Aorta (tissue), 5 donors: ENCODE measurements at places on chromosomes 6 and 20. TPM values are rescaled to one million over a fixed set of nuclear protein-coding genes. Genes with fewer than 3 reads are reported as not detected.

DNA sequence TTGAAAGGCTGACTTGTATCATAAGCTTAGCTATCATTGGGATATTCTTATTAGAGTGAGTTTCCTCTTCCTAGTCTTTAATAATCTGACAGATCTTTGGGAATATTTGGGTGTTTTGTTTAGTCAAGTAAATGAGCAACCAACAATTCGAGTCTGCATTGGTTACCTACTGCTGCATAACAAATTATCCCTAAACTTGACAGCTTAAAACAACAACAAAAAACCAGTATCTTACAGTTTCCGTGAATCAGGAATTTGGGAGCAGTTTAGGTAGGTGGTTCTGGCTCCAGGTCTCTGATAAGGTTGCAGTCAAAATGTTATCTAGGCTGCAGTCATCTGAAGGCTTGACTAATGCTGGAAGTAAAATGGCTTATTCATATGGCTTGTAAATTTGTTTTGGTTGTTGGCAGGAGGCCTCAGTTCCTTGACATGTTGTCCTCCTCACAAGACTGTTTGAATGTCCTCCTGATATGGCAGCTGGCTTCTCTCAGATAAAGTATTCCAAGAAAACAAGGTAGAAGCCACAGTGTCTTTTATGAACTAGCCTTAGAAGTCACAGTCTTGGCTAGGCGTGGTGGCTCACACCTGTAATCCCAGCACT, 7.2 kb downstream of the GTF3C6 start:
- H3K4me1 ChIP-seq = no peaks in the 10 kb centered on the region
- no peaks in the 10 kb centered on the region for H3K27me3 ChIP-seq
- H3K27ac ChIP-seq = no peak overlapping the region
- H3K4me3 ChIP-seq = no peak overlapping the region

DNA sequence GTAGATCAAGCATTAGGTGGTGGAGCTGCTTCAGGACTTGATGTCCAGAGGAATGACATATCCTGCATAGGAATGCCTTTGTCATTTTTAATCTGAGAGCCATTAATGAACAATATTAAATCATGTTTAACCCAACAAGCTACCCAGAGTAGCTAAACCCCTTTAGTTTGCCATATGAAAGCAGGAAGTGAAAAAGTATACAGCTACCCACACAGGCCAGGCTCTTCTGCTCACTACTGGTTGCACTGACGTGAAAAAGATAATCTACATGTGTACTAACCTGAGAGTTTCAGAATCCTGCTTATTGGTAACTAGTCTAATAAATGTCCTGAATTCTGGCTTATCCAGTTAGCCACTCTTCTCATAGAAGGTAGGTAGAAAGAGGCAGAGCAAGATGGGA, 19.9 kb downstream of the GLYATL3 start:
- H3K27ac ChIP-seq = no peak overlapping the region
- no peak overlapping the region for H3K4me3 ChIP-seq
- no peaks in the 10 kb centered on the region for H3K4me1 ChIP-seq
- H3K27me3 ChIP-seq = no peaks in the 10 kb centered on the region
- no peak for DNase-seq

DNA sequence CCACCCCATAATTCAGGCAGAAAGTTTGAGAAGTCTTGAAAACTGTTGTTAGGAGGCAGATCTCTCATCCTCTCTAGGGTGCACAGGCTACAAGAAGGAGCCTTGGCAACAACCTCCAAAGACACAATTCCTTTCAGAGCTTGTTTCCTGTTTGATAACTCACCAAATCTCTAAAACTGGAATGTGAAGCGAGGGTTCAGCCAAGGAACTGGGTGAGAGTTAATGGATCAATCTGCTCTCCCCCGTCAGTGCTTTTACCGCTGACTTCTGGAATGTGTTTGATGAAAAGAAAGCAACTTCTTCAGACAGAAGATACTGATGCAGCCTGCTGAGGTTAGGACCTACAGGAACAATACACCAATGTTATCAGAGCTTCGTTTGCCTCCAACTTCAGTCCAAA, 171.8 kb upstream of the BMP2 start:
- H3K4me1 ChIP-seq = peaks cover 2% of the 10 kb centered on the region
- no peak overlapping the region for H3K27ac ChIP-seq
- H3K4me3 ChIP-seq = no peak overlapping the region

The NCOA6 gene
- polyA plus RNA-seq = 13.4 TPM

DNA sequence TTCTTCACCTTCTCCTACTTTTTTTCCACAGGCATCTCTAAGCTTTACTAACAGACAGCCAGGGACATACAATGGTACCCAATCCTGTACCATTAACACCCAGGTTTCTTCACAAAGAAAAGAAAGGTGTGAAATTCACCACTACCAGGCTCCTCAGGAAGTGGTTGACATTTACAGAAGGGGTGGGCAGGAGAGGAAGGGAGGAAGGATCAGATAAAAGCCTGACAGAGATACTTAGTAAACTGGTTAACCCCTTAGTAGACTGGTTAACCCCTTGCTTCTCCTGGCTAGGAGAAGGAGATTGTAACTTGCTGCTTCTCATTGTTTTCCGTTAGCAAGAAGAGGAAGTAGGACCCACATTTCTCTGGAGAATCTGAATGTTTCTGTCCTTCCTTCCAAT, 7.2 kb downstream of the SAMD3 start:
- no peak overlapping the region for H3K27ac ChIP-seq
- no peaks in the 10 kb centered on the region for H3K27me3 ChIP-seq
- no peaks in the 10 kb centered on the region for H3K36me3 ChIP-seq
- no peaks in the 10 kb centered on the region for H3K4me1 ChIP-seq
- no peak overlapping the region for H3K4me3 ChIP-seq

- H3K4me1 ChIP-seq = peaks cover 4% of the 10 kb centered on the region
- no peak overlapping the region for H3K4me3 ChIP-seq
- no peaks in the 10 kb centered on the region for H3K27me3 ChIP-seq
- no peak overlapping the region for H3K27ac ChIP-seq
- no peak for DNase-seq
Measured at GRCh38 chr6:87330961-87331360, 1.9 kb upstream of the GJB7 start.

DNA sequence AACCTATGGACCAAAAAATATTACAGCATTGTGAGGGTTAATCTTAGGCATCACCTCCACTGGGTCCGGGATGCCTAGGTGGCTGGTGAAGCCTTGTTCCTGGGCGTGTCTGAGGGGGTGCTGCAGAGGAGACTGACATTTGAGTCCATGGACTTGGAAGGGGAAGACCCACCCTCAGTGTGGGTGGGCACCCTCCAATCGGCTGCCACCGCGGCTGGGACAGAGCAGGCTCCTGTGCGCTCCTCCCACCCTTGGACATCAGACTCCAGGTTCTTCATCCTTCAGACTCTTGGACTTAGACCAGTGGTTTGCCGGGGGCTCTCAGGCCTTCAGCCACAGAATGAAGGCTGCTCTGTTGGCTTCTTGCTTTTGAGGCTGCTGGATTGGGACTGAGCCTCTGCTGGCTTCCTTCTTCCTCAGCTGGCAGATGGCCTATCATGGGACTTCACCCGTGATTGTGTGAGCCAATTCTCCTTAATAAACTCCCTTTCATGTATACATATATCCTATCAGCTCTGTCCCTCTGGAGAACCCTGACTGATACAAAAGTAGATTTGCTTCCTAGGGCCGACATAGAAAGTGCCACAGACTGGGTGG, 113.1 kb downstream of the TTLL2 start:
- no peak overlapping the region for H3K27ac ChIP-seq
- no peaks in the 10 kb centered on the region for H3K27me3 ChIP-seq
- no peaks in the 10 kb centered on the region for H3K4me1 ChIP-seq
- H3K4me3 ChIP-seq = no peak overlapping the region
- no peak for DNase-seq

- no peaks in the 10 kb centered on the region for H3K4me1 ChIP-seq
- H3K4me3 ChIP-seq = no peak overlapping the region
- no peak overlapping the region for H3K27ac ChIP-seq
- no peak for DNase-seq
Measured at GRCh38 chr6:87738744-87739143, 36.7 kb upstream of the AKIRIN2 start.

The DBNDD2 gene
- polyA plus RNA-seq = 231 TPM

The LINC00237 gene
- polyA plus RNA-seq = not detected

The MYCT1 gene
- polyA plus RNA-seq = 0.59 TPM

DNA sequence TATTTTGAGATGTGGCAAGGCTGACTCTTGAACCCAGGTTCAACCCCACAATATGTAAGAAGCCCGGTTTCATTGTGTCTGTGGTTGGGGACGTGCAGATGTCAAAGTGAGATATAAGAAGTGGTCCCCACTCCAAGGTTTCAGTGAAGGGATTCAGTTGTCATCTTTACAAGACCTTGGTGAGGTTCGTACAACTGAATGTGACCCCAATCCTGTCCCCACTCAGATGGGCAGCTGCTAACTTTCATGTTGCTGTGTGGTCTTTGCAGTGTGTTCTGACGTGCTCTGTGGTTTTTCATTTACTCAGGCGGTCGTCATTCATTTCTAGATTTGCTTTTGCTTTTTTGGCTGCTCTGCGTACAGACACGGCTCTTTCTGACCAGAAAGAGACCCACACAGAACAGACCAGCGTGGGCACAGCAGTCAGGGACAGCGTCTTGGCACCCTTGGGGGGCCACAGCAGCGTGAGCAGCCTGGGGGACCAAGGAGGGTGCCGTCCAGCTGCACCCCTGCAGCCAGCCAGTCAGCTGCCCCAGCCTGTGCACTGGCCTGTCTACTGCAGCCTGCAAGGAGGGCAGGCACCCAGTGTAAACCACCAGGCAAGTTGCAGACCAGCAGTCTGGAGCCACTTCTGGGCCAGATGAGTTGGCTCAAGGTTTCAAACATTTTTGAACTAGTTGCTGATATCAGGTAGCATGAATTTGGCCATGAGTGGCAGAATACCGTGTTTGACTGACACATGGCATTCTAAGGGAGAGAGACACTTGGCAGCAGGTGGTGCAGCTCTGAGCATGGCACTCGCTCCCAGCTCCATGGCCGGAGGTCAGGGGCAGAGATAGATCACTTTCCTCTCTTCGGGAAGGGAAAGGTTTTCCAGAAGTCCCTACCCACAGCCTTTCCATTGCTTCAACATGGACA, 49.4 kb upstream of the IRF4 start:
- H3K27ac ChIP-seq = no peak overlapping the region
- H3K4me3 ChIP-seq = no peak overlapping the region
- H3K27me3 ChIP-seq = no peaks in the 10 kb centered on the region
- DNase-seq = no peak
- H3K4me1 ChIP-seq = no peaks in the 10 kb centered on the region
- no peaks in the 10 kb centered on the region for H3K36me3 ChIP-seq

- no peaks in the 10 kb centered on the region for H3K27me3 ChIP-seq
- H3K27ac ChIP-seq = no peak overlapping the region
Measured at GRCh38 chr20:361561-361960, 14.7 kb downstream of the NRSN2 start.

GRCh38 chr6:7933794-7934193, 23.2 kb upstream of the TXNDC5 start:
- H3K4me1 ChIP-seq = no peaks in the 10 kb centered on the region
- no peaks in the 10 kb centered on the region for H3K36me3 ChIP-seq
- DNase-seq = no peak
- H3K27ac ChIP-seq = no peak overlapping the region
- H3K27me3 ChIP-seq = no peaks in the 10 kb centered on the region

- H3K36me3 ChIP-seq = no peaks in the 10 kb centered on the region
- H3K27me3 ChIP-seq = no peaks in the 10 kb centered on the region
- DNase-seq = peak; percentile 9
- H3K27ac ChIP-seq = no peak overlapping the region
- no peaks in the 10 kb centered on the region for H3K4me1 ChIP-seq
- H3K4me3 ChIP-seq = no peak overlapping the region
Measured at GRCh38 chr20:61119794-61120410, 132.2 kb upstream of the CDH4 start.

The SLC18B1 gene
- 4.0 TPM for polyA plus RNA-seq

DNA sequence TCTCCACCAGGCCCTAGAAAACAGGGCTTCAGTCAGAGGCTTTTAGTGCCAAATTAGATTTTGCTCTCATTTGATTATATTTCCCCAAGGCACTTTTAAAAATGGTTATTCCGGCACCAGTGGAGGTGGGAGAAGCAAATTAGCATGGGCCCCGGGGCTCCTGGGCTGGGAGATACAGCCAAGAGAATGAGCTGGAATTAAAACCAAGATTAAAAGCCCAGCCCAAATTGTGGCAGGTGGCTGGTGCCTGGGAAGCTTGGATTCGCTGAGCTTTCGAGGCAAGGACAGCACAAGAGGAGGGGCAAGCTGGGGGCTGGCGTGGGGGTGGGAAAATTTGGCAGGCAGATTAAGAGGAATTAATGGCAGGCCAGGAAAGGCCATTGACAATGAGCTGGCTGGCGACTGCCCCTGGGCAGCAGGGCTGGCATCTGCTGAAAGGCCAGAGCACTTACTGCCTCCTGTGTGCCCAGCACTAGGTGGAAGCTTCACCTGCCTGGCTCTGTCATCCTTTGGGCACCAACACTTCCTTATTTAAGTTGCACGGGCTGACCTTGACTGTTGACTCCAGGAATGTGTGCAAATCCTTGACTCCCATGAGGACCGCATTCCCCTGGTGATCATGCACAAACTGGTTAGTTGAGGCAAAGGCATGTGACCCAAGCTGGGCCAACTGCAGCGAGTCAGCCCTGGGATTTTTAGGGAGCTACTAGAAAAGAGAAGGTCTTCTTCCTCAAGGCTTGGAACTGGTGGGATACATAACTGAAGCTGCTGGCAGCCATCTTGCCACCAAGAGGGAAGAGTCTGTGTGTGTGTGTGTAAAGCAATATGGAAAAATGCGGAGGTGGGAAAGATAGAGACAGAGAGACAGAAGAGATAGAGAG, 76.1 kb downstream of the SULF2 start:
- H3K4me3 ChIP-seq = no peak overlapping the region
- H3K27ac ChIP-seq = no peak overlapping the region
- no peaks in the 10 kb centered on the region for H3K27me3 ChIP-seq
- H3K36me3 ChIP-seq = no peaks in the 10 kb centered on the region

GRCh38 chr20:35283441-35284266, 918 bp downstream of the EIF6 start:
- H3K4me1 ChIP-seq = no peaks in the 10 kb centered on the region
- H3K4me3 ChIP-seq = peak overlapping the region; percentile 16
- H3K27ac ChIP-seq = no peak overlapping the region
- no peak for DNase-seq

- peaks cover 3% of the 10 kb centered on the region for H3K4me1 ChIP-seq
- H3K36me3 ChIP-seq = no peaks in the 10 kb centered on the region
- no peaks in the 10 kb centered on the region for H3K27me3 ChIP-seq
- no peak within 1 kb of the TSS for H3K27ac ChIP-seq
Measured at GRCh38 chr6:33419580-33420490, at the start of gene SYNGAP1. Gene SYNGAP1 (plus strand): TSS chr6:33420065. CDS start chr6:33420265, 200 bp downstream.

DNA sequence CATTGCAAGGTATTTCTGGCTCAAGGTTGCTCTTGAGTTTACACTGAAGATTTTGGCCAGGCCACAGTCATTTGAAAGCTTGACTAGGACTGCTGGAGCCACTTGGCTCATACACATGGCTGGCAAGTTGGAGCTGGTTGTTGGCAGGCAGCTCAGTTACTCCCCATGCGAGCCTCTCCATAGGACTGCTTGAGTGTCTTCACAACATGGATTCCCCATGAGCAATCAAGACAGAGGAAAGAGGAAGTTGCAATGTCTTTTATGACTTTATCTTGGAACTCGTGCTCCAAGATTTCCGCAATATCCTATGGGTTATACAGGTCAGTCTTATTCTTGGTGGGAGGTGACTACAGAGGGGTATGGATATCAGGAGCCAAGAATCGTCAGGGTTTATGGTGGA, 1.4 kb upstream of the MANBAL start:
- no peak overlapping the region for H3K4me3 ChIP-seq
- H3K4me1 ChIP-seq = no peaks in the 10 kb centered on the region
- no peaks in the 10 kb centered on the region for H3K27me3 ChIP-seq
- no peak for DNase-seq
